ENCODE measurements at places on chromosomes 7 and 10.

DNA sequence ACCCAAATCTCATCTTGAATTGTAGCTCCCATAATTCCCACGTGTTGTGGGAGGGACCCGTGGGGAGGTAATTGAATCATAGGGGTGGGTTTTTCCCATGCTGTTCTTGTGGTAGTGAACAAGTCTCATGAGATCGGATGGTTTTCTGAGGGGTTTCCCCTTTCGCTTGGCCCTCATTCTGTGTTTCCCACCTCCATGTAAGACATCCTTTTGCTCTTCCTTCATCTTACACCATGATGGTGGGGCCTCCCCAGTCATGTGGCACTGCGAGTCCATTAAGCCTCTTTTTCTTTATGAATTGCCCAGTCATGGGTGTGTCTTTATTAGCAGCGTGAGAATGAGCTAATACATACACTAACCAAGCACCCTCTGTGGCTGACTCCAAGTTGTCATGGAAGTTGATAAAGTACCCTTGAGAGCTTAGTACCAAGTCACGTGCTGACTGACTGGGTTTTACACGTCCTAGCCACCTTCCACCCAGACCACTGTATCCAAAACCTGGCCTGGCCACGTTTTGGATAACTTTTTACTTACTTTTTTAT is 614.4 kb downstream of the SDK1 start:
- no peak for DNase-seq

GRCh38 chr7:74256491-74257408 is 2.6 kb upstream of the RFC2 start:
- DNase-seq = no peak

GRCh38 chr10:260819-261429 is 125.7 kb downstream of the ZMYND11 start:
- DNase-seq = no peak

GRCh38 chr10:77770081-77770867 is 132.7 kb upstream of the KCNMA1 start:
- no peak for DNase-seq

- DNase-seq = no peak
Observed at GRCh38 chr7:14235056-14235455, 245.6 kb upstream of the ETV1 start.

DNA sequence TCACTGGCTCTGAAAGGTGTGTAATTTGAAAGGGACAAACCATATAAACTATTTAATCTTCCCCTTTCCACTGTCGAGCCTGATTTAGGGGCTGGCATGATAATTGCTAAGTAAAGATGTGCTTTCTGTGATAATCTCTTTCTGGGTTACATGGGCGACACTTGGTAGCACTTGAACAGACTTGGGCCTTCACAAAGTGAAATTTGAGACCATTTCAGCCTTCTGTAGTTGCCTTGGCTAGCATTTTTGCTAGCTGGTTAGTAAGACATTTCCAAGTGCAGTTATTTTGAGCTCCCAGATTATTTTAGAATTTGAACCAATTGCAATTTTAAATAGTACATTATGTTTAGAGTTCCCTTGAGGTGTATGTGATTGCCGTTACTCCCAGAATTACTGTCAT is 432.7 kb upstream of the GALNT17 start:
- DNase-seq = no peak

GRCh38 chr10:114404171-114405010 is at the start of gene AFAP1L2:
AFAP1L2 (minus strand) TSS chr10:114404502; CDS start chr10:114404455, 47 bp downstream.
- DNase-seq = no peak

DNA sequence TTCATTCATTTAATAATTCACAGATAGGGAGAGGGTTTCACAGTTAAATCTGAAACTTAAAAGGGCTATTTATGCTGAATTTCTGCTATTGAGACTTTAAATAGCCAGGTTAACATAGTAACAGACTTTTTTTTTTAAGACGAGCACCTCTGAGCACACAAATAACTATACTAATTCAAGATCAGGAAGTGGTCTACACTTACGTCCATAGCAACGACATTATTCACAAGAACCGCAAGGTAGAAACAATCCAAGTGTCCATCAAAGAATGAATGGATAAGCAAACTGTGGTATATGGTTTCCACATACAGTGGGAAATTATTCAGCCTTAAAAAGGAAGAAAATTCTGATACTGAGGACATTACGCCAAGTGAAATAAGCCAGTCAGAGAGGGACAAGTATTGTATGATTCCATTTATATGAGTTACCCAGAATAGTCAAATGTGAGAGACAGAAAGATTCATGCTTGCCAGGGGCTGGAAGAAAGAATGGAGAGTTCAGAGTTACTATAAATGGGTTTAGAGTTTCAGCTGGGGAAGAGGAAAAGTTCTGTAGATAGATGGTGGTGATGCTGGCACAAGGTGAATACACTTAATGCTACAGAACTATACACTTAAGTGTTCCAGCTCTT is 140.3 kb upstream of the LAMB4 start:
- DNase-seq = no peak

Data from CD4-positive, alpha-beta T cell treated with Interferon alpha-2 for 1 hour (primary cell).